ENCODE measurements at places on chromosomes 13 and 19. TPM values are rescaled to one million over a fixed set of nuclear protein-coding genes. Genes with fewer than 3 reads are reported as not detected.

The NCR1 gene
- not detected for total RNA-seq

The N4BP2L1 gene
- 16.1 TPM for total RNA-seq

The KLHL1 gene
- total RNA-seq: not detected

The FGF22 gene
- not detected for total RNA-seq

The CCDC194 gene
- 0.97 TPM for total RNA-seq

The CGB5 gene
- total RNA-seq: not detected

The COX7A1 gene
- total RNA-seq: not detected

The WASF3 gene
- 0.44 TPM for total RNA-seq

The CEBPA gene
- not detected for total RNA-seq

The BRCA2 gene
- total RNA-seq: 34.1 TPM

The VSTM2B gene
- not detected for total RNA-seq

The PDX1 gene
- not detected for total RNA-seq

The KANK3 gene
- 0.98 TPM for total RNA-seq

The ITGBL1 gene
- not detected for total RNA-seq

The RETN gene
- total RNA-seq: not detected

The ZNF730 gene
- total RNA-seq: 2.1 TPM

The SIX5 gene
- 2.0 TPM for total RNA-seq

The ZNF296 gene
- total RNA-seq: 3.1 TPM

The TMEM190 gene
- not detected for total RNA-seq

The UQCRFS1 gene
- total RNA-seq: 45.3 TPM

The ZNF132 gene
- 4.4 TPM for total RNA-seq

The CYP4F8 gene
- not detected for total RNA-seq

The ZFP14 gene
- 1.4 TPM for total RNA-seq

The GJB6 gene
- 2.9 TPM for total RNA-seq

The ACER1 gene
- not detected for total RNA-seq

The SIGLECL1 gene
- total RNA-seq: not detected

The IZUMO4 gene
- total RNA-seq: 16.6 TPM

The RNF225 gene
- 0.56 TPM for total RNA-seq

The PGLYRP1 gene
- not detected for total RNA-seq

The OR7C1 gene
- total RNA-seq: not detected

The EPN1 gene
- total RNA-seq: 37.1 TPM

The GAPDHS gene
- not detected for total RNA-seq

The URAD gene
- total RNA-seq: not detected

The OR10H5 gene
- total RNA-seq: not detected

The TTC9B gene
- not detected for total RNA-seq

The ZNF546 gene
- total RNA-seq: 6.3 TPM

The SYT5 gene
- total RNA-seq: 0.37 TPM

The ZSCAN4 gene
- total RNA-seq: not detected

The TEX29 gene
- total RNA-seq: 0.30 TPM

The KLK7 gene
- total RNA-seq: not detected

Measured in activated CD4-positive, alpha-beta T cell treated with anti-CD3 and anti-CD28 coated beads for 36 hours (primary cell).